ENCODE measurements at places on chromosomes 1 and 21.

DNA sequence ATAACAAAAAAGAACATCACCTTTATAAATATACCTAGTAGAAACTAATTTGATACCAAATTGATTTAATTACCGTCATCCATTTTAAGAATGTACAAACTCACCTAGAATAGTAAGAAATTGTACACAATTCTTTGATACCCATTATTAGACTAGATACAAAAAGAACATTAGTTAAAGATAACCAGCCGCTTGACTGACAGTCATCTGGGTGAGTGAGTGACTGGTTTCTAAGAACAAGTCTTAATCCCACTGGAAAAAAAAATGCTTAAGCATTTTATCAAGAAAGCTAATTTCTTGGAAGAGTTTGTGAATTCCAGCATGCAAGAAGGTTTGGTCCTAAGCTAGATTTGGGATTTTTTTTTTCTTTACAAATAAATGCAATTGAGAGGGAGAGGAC lies 10.9 kb downstream of the LRRC8B start:
- DNase-seq, result no peak

- no peak for DNase-seq
Measured at GRCh38 chr1:232428786-232429530, 201.0 kb downstream of the SIPA1L2 start.

DNA sequence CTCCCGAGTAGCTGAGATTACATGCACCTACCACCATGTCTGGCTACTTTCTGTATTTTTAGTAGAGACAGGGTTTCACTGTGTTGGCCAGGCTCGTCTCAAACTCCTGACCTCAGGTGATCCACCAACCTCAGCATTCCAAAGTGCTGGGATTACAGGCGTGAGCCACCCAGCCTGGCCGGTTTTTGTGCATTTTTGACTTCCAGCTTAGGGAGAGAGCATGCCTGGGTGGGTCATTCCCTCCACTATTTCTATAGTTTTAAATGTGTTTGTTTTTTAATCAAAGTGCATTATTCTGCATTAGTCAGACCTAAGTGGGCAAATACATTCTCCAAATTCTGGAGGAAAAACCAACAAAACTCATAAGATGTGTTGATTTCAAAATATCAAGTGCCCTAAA lies 207.4 kb upstream of the NRIP1 start:
- DNase-seq, result no peak

DNA sequence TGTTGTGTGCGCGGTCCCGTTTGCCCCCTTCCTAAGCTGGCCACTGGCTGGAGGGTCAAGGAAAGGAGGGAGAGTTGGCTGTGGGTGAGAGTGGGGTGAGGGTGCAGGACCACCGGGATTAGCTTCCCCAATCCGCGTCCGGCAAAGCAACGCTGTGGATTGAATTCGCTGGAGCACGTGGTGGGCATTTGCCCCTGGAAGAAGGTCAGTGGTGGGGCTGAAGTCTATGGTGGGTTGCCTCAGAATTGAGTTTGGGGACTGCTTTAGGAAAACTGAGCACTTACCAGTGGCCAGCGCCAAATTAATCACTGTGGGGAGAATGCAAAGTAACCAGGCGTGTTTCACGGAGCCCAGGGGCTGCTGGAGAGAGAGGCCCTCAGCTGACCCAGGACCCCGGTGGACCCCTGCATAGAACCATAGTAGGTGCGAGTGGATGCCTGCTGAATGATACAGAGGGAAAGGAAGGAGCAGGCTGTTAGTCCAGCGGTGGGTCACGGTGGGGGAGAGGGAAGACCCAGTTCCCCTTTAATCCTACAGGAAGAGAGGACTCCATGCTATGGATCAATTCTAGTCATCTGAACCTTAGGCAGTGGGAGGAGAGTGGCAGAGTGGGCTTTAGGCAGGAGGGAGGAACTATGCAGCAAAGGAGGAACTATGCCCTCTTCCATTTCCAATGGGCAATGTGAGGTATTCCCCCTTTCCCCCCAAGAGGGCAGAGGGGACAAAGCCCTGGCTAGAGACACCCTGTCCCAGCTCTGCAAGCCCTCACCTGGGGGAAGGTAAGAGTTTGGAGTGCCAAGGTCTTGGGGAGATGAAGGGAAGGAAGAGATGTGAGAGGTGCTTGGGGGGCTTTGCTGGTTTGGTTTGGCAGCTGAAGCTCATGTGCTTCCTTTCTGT lies 1.2 kb downstream of the TNFRSF8 start:
- no peak for DNase-seq

DNA sequence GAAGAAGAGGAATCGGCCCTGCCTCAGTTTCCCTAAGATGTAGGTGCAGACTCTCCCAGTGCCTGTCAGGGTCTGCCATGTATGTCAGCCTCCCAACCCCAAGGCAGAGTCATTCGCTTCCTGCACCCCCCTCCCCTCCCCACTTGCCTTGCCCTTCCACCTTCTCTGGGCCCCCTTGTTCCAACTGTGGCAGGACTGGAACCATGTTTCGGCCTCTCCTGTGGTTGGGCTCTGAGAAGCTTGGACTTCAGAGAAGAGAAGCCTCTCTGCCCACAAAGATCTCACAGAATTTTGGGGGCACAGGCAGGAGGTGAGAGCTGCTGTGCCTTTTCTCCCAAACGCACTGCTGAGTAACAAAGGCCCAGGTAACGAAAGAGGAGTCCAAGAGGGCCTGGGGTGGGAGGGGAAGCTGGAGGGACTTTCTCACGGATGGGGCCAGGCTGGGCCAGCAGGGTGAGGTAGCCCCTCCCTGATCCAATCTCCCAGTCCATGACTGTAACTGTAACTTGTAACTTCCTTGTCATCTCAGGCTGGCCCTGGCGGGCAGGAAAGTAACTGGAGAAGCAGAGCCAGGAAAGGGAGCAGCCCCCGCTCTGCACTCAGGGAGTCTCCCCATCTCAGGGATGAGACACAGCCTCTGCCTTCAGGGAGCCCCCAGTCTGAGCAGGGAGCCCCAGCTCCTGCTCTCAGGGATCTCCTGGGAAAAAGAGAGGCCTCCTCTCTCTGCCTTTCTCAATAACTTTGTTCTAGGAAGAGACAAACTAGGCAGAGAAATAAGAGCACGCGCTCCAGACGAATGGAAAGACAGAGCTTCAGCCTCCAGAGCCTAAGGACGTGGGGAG lies 11.3 kb downstream of the CRABP2 start:
- no peak for DNase-seq

DNA sequence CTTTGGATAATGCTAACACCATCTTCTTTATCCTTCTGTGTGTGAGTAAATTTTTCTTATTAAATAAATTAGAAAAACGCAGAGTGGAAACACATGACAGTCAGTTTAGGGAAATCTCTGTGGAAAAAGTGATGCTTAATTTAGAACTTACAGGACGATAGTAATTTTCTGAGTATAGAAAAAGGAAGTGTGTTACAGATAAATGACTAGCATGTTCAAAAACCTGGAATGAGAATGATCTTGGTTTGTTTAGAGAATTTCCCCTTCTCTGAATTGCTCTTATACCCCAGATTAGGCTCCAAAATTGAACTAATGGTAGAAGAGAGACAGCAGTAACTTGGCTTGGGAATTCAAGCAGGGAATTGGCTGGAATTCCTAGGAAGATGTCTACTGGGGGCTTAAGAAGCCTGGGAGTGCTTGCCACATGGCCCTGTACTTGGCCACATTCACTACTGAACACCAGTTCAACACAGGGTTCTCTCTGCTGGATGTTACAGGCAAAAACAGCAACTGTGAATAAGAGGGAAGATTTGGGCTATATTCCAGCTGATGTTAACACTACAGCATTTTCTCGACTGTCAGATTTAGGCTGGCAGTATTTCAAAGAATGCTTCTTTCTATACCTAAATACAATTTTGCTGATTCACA lies 1004.2 kb downstream of the TTLL7 start:
- DNase-seq, result no peak

- DNase-seq, result no peak
Measured at GRCh38 chr1:230123280-230124185, 56.5 kb downstream of the GALNT2 start.

- no peak for DNase-seq
Measured at GRCh38 chr1:100036718-100037655, 67.2 kb downstream of the SLC35A3 start.

DNA sequence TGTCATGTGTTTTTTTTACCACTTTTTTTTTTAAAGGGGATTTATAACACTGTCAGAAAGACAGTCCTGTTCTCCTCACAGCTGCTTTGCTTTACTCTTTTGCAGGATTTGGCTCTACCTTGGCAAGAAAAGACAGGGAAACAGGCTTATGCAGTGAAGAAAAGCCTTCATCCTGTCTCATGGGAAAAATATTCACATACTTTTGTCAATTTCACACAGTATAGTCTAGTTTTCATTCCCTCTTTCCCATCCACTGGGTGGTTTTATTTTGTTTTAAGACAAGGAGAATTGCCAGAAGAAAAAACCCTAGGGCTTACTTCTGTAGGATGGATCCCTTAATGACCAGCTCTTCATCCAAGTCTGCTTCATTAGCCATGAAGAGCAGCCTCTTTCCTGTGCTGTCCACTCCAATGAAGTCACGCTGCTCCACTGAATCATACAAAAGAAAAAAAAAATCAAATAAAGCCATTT lies 60.0 kb downstream of the EIF2B3 start:
- DNase-seq, result no peak

DNA sequence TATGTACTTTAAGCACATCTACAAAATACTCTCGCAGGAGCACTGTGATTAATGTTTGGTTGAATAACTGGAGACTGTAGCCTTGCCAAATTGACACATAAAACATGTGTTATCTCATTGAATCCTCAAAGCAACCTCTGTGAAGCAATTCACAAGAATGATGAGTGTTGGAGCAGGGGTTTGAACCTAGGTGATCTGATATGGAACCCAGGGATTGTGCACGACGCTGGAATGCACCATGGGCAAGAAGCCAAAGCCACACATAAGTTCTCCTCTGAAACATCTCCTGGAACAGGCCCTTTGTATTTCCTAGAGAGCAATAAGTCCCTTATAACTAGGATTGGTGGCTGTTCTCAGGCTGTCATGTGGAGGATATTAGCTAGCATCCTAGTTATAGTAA lies 124.6 kb upstream of the IVNS1ABP start:
- no peak for DNase-seq

Data from CMK (cell line).